Pancreas (tissue), 10 donors: ENCODE measurements at places on chromosomes 5 and 9. TPM values are rescaled to one million over a fixed set of nuclear protein-coding genes. Genes with fewer than 3 reads are reported as not detected.

The AFAP1L1 gene
- 1.7 TPM for polyA plus RNA-seq

The SH2D3C gene
- 7.1 TPM for polyA plus RNA-seq

The ADRB2 gene
- polyA plus RNA-seq = 0.42 TPM

The DND1 gene
- 3.8 TPM for polyA plus RNA-seq

GRCh38 chr9:132538071-132538470, 44.3 kb upstream of the BARHL1 start:
- no peaks in the 10 kb centered on the region for H3K4me1 ChIP-seq
- H3K36me3 ChIP-seq = no peaks in the 10 kb centered on the region
- no peak overlapping the region for H3K4me3 ChIP-seq
- H3K27me3 ChIP-seq = no peaks in the 10 kb centered on the region

DNA sequence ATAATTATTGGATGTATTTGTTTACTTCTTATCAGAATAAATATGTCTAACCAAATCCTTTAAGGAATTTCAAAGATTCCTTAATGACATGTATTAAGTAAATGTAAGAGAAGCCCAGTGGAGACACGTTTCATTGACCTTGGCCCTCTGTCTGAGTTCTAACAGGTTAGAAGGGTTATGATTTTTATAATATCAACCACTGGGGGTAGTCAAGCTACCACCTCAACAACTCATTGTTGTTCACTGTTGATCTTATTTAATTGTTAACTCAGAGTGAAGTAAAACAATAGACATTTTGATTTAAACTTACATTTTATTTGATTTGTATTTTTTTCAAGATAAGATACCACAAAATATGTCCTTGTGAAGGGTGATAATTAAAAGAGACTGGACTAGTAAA, 499.2 kb upstream of the COX7C start:
- DNase-seq = no peak
- no peak overlapping the region for H3K27ac ChIP-seq
- H3K27me3 ChIP-seq = no peaks in the 10 kb centered on the region

DNA sequence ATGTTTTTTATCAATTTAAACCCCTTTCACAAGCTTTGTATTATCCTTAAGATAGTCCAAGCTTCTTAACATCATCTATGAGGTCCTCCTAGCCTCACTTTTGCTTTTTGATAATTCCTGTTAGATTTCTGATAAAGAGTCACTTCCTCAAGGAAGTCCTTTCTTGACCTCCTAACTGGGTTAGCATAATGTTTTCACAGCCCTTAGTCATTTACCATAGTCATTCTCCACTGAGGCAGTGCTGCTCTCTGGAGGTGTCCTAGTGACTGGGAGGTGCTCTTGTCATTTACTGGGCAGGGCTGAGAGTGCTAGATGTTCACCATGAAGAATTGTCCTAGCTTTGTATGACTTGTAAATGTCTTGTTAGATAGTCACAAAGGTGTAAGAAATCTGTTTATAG, 26.4 kb downstream of the TNPO1 start:
- no peak overlapping the region for H3K27ac ChIP-seq
- no peak for DNase-seq
- H3K4me3 ChIP-seq = no peak overlapping the region
- H3K36me3 ChIP-seq = no peaks in the 10 kb centered on the region

DNA sequence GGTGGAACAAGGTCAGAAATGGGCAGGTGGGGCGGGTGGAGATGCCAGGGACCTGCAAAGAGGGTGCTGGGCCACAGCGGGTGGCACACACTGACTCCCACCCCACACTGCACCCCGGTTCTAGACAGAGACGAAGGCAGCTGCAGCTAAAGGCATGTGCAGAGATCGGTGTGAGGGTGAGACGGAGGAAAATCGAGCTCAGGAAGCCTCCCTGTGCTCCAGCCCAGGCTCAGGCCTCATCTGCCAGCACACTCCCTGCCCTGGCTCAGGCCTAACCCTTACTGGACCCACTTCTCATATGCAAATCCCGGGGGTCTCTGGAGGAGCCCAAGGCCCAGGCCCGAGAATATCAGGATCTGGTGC, 130.8 kb upstream of the PPP1R26 start:
- DNase-seq = no peak
- no peak overlapping the region for H3K27ac ChIP-seq
- no peaks in the 10 kb centered on the region for H3K4me1 ChIP-seq
- H3K36me3 ChIP-seq = no peaks in the 10 kb centered on the region
- H3K4me3 ChIP-seq = no peak overlapping the region

DNA sequence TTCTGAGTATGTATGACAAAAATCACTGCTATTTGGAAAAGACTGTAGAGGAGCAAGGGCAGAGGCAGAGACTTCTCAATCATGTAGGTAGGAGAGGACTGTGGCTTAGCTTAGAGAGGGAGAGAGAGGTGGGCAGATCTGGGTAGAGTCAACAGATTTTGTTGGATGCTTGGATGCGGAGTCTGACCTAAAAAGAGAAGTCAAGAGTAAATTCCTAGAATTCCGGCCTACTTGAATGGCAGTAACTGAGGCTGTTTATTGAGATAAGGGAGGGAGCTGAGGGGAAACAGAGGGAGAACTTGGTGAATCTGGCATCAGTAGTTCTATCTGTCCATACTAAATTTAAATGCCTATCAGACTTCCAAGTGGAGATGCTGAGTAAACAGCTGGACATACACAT, 2.4 kb downstream of the TICAM2 start:
- no peaks in the 10 kb centered on the region for H3K36me3 ChIP-seq
- no peaks in the 10 kb centered on the region for H3K27me3 ChIP-seq
- no peak for DNase-seq
- no peak overlapping the region for H3K4me3 ChIP-seq
- no peak overlapping the region for H3K27ac ChIP-seq
